Eye (tissue), 1 donor: ENCODE measurements at places on chromosomes 7 and 10.
A peak's percentile ranks its signal among the peaks of the same experiment; 100 is the strongest.

- DNase-seq = no peak
Observed at GRCh38 chr7:151017370-151017952, 6.8 kb downstream of the ATG9B start.

GRCh38 chr7:151696721-151697514 lies 177.2 kb upstream of the RHEB start:
- DNase-seq = peak; percentile 72

GRCh38 chr10:114057855-114058254 lies 14.2 kb downstream of the ADRB1 start:
- no peak for DNase-seq

GRCh38 chr7:25429731-25430130 lies 201.4 kb upstream of the NPVF start:
- peak; percentile 5 for DNase-seq

GRCh38 chr7:37698276-37698675 lies 14.7 kb downstream of the GPR141 start:
- no peak for DNase-seq
